ENCODE measurements at places on chromosomes 3 and 15. TPM values are rescaled to one million over a fixed set of nuclear protein-coding genes. Genes with fewer than 3 reads are reported as not detected.

UBE3A gene
- total RNA-seq, result 42.6 TPM

HYAL1 gene
- 1.2 TPM for total RNA-seq

CYP8B1 gene
- total RNA-seq, result not detected

PLSCR1 gene
- total RNA-seq, result 209 TPM

ATP11B gene
- 42.6 TPM for total RNA-seq

ZBBX gene
- 0.47 TPM for total RNA-seq

MED12L gene
- 0.05 TPM for total RNA-seq

FGF12 gene
- 2.1 TPM for total RNA-seq

All from glomerular endothelial cell (primary cell).